ENCODE measurements at places on chromosomes 11 and 22.

GRCh38 chr22:49930596-49931412 lies 12.4 kb downstream of the CRELD2 start:
- no peak for DNase-seq

- no peak for DNase-seq
Measured at GRCh38 chr22:31148488-31148887, 8.2 kb upstream of the PLA2G3 start.

- no peak for DNase-seq
Measured at GRCh38 chr11:20035701-20036601, 124.3 kb downstream of the DBX1 start.

DNA sequence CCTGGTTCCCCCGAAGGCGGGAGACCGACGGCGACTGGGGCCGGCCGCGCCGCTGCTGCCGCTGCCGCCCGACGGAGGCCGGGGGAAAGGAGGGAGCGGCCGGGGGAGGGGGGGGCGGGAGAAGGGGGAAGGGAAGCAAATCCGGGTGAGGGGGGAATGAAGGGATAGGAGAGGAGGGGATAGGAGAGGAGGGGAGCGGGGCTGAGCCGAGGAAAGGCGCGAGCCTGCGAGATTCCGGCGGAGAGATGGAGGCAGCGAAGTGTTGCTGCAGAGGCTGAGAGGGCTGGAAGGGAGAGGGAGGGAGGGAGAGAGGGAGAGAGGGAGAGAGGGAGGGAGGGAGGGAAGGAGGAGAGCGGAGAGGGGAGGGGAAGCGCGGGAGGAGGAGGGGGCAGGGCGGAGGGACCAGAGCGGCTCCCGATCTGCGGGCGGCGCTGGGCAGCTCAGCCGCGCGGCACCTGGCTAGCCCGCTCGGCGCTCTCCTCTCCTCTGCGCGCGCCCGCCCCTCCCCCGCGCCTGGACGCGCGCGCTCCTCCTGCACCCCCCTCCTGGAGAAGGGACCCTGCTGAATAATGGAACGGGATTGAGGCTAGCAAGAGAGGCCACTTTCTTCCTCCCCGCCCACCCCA lies 52.3 kb downstream of the SLC22A12 start:
- DNase-seq, result no peak

DNA sequence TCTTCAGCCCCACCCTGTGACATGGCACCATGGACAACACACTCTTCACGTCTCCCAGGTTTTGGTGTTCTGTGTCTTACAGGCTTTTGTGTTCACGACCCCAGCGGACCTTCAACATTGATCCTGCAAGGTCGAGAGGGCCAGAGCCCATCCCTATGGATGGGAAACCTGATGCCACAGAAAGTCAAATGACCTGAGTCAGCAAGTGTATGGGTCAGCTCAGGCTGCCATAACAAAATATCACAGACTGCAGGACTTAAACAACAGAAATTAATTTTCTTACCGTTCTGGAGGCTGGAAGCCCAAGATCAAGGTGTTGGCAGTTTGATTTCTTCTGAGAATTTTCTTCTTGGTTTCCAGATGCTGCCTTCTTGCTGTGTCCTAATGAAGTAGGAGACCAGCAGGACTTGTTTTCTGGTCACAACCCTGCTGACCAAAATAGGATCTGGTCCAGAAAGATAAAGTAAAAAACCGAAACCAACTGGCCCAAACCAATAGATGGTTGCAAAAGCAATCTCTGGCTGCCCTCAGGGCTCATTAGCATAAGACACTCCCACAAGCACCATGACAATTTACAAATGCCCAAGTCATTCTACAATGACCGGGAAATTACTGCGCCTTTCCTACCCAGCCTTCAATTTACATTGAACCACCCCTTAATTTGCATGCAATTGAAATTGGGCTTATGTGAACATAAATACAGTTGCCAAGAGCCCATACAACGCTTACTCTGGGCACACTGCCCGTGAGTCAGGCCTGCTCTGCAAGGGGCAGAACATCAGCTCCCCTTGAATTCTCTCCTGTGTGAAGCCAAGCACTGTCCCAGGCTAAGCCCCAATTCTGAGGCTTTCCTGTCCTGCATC lies 113.9 kb downstream of the RPS6KA4 start:
- no peak for DNase-seq

DNA sequence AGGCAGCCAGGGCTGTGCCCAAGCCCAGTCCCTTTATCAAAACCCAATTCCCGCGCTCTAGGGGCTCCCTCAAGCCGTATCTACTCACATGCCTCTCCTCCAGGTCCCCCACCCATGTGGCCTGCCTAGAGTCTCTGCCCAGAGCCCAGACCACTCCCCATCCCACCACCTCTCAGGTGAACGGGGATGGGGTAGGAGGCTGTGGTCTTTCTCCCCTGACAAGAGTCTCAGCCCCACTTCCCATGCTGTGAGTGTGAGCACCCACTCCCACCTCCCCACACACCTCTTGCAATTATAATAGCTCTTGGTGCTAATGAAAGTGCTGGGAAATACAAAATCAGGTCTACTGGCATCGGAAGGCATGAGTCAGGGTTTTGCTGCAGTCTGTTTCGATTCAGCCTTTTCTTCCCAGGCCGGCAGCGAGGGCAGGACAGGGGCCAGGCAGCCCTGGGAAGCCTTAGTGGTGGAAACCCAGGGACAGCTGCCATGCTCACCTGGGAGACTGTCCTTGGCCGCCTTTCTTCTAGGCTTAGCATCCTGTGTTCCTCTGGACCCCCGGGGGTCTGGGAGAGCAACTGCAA lies 16.7 kb upstream of the TMPRSS4 start:
- no peak for DNase-seq

GRCh38 chr22:23632178-23632577 lies at the start of gene DRICH1:
Gene DRICH1, minus strand, starts transcription at chr22:23632321. Its CDS starts 298 bp downstream, at chr22:23632023.
- no peak for DNase-seq

DNA sequence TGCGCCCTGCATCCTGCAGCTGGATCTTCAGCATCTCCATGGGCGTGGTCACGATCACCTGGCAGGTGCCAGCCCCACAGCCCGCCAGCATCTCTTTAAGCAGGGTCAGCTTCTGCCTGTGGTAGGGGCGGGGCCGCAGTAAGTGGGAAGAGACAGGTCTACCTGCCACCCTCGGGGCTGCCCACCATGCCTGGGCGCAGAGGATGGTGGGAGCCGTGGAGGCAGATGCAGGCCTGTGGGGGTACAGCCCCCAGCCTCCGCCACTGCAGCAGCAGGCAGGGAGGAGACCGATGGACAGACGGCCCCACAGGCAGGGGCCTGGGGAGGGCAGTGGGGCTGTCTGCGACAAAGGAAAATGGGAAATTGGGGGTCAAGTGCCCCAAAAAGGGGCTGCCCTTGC lies 3.0 kb upstream of the CEND1 start:
- DNase-seq, result no peak

GRCh38 chr11:77136074-77136473 lies 8.0 kb downstream of the MYO7A start:
- DNase-seq, result no peak

DNA sequence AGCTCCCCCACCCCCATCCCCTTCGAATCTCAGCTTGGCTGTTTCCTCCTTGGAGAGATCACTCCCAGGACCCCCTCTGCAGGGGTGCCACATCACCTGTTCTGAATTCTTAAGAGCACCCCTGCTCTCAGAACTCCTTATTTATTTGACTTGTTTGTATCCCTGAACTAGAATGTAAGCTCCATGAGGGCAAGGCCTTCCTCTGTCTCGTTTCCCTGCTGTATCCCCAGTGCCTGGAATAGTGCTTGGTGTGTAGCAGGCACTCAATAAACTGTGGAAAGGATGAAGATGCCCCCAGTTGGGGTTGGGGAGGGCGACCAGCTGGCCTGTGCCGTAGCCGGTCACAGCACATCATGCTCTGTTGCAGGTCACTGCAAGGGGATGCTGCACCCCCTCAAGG lies 3.6 kb upstream of the MDK start:
- DNase-seq, result no peak

DNA sequence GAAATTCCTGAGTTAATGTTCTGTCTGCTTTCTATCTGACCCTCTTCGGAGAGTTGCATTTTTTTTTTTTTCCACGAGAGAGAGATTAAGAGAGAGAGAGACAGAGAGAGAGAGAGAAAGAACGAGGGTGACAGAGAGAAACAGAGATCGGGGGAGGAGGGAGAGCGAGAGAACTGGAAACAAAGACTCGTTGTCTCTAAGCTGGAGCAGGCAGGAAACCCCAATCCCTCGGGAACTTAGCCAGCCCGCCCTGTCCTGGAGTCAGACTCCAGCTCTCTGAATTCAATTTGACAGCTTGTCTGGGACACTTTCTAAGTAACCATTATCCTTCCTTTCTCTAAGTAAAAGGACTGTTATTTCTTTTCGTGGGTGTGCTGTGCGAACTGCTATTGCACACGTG lies 76.9 kb downstream of the KCNJ1 start:
- DNase-seq, result no peak

- no peak for DNase-seq
Measured at GRCh38 chr11:104033134-104033533, 3.3 kb upstream of the DDI1 start.

- peak; percentile 62 for DNase-seq
Measured at GRCh38 chr22:24434471-24435322, 7.3 kb downstream of the ADORA2A start.

GRCh38 chr11:94840209-94840608 lies 72.1 kb downstream of the AMOTL1 start:
- DNase-seq, result no peak

GRCh38 chr22:32804531-32805360 lies 3.2 kb downstream of the TIMP3 start:
- DNase-seq, result no peak

- DNase-seq, result no peak
Measured at GRCh38 chr11:105673089-105673488, 63.2 kb downstream of the GRIA4 start.

DNA sequence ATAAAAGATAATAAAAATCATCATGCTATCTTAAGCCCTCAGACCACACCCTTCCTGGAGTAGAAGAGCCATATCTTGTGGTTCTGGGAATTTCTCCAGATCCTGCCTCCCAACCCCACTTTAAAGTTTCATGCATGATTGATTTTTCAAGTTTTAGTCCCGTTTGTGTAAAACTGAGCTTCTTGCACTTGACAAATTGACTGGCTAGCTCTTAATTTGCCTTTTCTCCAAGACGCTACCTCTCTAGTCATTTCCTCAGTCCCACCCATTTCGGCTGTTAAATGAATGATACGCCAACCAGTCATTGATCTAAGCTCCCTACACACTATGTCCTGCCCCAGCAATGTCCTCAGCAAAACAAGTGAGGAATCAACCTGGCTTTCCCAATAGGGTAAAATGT lies 71.8 kb upstream of the TEAD1 start:
- no peak for DNase-seq

DNA sequence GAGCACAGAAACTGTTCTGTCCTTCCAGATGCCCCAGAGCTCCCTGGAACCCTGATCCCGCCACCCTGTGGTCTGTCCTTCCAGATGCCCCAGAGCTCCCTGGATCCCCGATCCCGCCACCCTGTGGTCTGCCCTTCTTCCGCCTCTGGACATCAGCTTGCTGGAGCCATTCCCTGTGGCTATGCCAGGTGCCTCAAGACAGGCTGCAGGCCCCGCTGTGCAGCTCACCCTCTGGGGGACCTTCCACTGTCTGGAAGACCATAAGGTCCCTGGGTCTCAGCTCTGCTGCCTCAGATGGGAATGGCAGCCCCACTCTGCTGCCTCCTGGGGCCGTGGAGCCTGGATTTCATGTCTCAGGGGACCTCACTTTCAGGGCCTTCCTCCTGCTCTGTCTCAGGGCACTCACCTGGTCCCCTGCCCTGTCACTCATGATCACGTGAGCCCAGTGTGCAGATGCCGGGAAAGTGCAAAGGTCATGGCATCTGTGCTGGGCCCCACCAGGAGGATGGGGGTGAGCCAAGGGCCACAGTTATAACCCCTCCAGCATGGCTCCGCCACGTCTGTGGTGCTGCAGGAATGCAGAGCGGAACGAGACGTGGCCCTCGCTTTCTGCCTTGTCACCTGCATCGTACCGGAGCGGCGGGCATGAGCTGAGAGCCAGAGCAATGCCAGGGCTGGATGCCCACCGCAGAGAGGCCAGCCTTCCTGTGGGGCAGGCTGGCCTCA lies 1520.7 kb downstream of the BRD1 start:
- no peak for DNase-seq

DNA sequence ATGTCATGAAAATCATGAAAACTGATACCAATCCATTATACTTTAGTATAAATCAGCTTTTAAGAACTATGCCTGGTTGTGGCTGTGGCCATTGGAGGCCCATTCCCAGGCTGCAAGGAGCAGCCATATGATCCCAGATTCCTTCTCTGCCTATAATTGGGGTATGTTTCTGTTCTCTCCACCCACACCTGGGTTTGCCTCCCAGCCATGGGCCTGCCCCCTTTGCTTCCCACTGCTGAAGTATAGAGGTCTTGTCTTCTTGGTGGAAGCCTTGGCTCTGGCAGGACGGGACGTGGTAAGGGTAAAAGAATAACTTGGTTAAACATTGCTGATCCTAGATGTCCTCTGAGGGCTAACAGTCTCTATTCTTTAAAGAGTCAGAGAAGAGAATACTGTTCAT lies 2.4 kb downstream of the MICAL2 start:
- no peak for DNase-seq

GRCh38 chr11:14645985-14646900 lies 2.6 kb downstream of the PDE3B start:
- no peak for DNase-seq

GRCh38 chr22:44179196-44179988 lies 1.3 kb upstream of the PARVG start:
- no peak for DNase-seq

GRCh38 chr11:59559886-59560285 lies 48.5 kb downstream of the OR4D9 start:
- DNase-seq, result no peak

DNA sequence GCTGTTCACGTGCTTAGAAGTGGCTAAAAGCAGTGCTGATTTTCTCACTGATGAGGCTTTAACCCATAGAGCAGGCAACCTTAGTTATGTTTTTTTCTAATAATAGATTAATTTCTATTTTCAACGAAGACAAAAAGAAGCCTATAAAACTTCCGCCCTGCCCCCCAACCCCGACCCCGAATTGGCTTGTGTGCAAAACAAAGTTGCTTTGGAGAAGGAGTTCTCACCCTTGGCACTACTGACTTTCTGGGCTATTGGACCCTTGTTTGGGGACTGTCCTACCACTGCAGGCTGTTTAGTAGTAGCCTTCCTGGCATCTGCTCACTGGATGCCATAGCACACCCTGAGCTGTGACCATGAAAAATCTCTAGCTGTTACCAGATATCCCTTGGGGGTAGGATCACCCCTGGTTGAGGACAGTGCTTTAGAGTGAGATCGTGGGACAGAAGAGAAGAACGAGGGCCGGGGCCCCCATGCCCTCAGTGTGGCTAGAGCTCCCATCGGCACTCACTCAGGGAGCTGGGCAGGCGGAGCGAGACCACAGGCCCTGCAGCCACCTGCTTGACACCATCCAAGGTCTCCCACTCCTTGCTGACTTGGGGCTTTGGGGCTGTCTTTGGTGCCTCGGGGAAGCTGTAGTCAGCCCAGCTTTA lies 16.9 kb downstream of the SLC37A2 start:
- DNase-seq, result no peak

Measured in stimulated activated CD8-positive, alpha-beta memory T cell treated with anti-CD3 and anti-CD28 coated beads, Interleukin-2, amount 100 ng/mL, for 1 hour (primary cell).